ENCODE measurements at places on chromosomes 1 and 21.

DNA sequence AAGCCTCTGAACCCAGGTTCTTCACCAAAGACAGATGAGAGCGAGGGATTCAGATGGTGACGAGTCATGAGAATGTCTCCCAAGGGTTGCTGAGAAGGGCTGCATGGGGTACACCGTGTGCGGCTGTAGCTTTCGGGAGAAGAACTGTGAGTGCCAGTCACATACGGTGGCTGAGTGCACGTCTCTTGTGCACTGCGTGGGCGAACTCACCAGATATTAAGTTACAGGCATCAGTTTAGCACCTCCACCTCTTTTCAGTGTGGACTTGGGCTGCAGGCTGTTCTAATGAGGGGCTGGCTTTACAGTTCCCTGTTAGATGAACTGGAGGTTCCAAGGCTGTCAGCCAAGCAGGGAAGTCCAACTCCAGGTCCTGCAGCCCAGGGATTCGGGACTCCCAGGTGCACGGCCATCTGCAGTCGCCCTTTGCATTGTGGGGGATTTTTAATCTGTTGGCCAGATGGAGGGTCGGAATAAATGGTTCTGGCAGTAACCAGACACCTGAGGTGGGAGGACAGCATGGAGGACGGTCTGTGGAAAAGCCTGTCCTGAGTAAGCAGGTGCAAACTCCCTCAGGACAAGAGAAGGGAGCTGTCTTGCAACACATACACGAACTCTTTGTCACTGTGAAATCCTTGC, 26.5 kb upstream of the AVPR1B start:
- DNase-seq: no peak

DNA sequence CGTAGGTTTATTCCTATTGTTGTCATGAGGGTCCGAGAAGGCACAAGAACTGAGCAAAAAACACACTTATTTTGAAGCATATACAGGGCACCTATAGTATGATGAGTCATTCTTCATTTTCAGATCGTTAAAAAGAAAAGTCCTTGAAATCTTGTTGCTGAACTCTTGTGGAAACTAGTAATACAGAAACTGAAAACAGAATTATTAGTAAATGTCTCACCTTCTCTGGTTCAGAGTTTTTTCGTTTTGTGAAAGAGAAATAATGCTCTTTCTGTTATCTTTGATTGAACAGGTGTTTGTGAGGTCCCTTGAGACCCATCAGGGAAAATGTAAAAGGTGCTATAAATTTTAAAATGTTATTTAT, 102.0 kb upstream of the COA6 start:
- DNase-seq: no peak

- DNase-seq: no peak
Measured at GRCh38 chr1:42793824-42794223, 9.0 kb downstream of the TMEM269 start.

DNA sequence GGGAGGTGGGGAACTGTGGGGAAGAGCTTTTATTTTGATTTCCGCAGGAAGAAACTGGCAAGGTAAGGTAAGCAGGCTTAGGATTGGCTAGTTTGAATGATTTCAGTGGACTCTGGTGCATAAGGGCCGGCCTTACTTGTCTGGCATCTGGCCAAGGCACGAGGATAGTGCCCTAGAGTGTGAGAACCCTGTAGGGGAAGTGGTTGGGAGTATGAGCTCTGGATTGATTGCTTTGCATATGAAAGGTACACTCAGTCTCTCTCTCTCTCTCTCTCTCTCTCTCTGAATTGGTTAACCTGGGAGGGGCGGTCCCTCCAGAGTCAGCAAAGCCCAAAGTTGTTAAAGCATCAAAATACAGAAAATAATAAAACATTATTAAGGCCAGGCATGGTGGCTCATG, 463.0 kb downstream of the SIPA1L2 start:
- no peak for DNase-seq

Data from NCI-H1417 treated with DMSO at 0.1 percent for 48 hours (cell line).